Frontal cortex (tissue), 4 donors: ENCODE measurements at places on chromosomes 2 and 18. TPM values are rescaled to one million over a fixed set of nuclear protein-coding genes. Genes with fewer than 3 reads are reported as not detected.

GRCh38 chr2:197626965-197627625, 48.3 kb downstream of the RFTN2 start:
- DNase-seq = no peak

DNA sequence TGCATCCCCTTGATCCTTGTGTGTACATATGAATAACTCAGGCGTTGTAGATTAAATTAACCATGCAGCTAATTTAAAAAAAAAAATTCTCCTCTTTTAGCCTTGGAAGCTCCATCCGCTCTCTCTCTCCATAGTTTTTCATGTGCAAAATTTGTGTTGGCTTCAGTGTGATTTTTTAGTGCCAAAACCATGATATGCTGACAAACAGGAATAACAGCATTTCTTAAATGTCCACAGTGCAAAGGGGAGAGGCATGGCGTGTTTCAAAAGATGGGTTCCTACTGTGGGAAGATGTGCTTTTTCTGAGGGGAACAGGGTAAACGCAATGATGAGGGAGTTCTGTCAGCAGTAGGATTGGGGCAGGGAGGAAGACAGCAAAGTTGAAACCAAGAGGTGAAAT, 247.0 kb downstream of the ICOS start:
- no peak for DNase-seq

GRCh38 chr18:38933322-38933721, 1367.7 kb upstream of the CELF4 start:
- DNase-seq = no peak

GRCh38 chr18:1499265-1499664, 594.6 kb downstream of the ADCYAP1 start:
- no peak for DNase-seq

GRCh38 chr18:22836932-22837331, 96.2 kb upstream of the RBBP8 start:
- DNase-seq = no peak

- DNase-seq = peak; percentile 56
These were observed 675 bp downstream of the FZD5 start for GRCh38 chr2:207768866-207769596.

DNA sequence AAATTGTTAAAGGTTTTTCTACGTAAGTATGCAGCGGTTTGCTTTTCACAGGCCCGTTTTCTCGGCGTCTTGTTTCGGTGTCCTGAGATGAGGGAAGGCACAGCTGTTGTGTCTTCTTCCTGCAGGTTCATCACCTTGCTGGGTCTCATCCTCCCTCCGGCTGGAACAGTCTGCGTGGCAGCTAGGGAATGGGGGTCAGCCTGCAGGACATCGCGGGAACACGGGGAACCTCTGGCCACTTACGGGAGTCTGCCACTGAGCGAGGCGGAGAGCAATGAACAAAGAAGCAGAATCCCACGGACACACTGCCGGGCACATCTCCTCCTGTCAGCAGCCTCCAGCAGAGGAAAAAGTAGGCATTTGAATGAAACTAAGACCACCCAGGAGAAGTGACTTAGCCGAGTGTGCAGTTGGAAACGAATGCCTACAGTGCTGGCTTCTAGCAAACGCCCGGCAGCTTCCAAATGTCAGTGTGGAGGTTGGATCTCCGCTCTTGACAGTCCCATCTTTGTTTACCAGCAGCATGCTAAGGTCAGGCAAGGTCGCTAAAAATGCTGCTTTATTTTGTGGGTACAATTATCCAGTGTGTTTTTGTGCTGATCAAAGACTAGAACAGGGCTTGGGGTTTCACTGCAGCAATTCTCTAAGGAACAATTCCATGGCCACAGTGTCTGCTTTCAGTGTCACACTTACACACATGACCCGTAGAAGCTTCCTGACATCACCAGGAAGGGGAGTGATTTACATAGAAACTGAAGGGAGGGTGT, 109.8 kb upstream of the SEC11C start:
- peak; percentile 32 for DNase-seq

GRCh38 chr2:126881591-126881990, 17.1 kb upstream of the TEX51 start:
- DNase-seq = no peak

GRCh38 chr2:113238871-113239839, 39.6 kb downstream of the PAX8 start:
- DNase-seq = no peak

- DNase-seq = no peak
These were observed 412.1 kb downstream of the TDRD15 start for GRCh38 chr2:21535826-21536225.

DNA sequence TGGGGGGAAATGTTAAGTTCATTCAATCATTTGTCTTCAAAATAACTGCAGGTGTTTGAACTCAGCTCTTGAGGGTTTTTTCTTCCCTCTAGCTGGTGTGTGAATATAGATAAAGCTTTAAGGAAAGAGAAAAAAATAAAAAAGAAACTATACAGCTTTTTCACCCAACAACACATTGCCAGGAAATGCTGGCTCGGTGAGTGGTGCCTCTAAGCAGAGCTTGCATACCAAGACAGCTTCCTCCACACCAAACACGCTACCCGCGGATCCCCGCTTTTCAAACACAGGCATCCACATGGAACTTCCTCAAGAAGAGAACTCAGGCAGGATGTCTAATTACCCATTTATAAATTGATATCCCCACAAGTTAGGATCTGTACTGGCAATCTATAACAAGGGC, 69.8 kb upstream of the TANK start:
- DNase-seq = no peak

DNA sequence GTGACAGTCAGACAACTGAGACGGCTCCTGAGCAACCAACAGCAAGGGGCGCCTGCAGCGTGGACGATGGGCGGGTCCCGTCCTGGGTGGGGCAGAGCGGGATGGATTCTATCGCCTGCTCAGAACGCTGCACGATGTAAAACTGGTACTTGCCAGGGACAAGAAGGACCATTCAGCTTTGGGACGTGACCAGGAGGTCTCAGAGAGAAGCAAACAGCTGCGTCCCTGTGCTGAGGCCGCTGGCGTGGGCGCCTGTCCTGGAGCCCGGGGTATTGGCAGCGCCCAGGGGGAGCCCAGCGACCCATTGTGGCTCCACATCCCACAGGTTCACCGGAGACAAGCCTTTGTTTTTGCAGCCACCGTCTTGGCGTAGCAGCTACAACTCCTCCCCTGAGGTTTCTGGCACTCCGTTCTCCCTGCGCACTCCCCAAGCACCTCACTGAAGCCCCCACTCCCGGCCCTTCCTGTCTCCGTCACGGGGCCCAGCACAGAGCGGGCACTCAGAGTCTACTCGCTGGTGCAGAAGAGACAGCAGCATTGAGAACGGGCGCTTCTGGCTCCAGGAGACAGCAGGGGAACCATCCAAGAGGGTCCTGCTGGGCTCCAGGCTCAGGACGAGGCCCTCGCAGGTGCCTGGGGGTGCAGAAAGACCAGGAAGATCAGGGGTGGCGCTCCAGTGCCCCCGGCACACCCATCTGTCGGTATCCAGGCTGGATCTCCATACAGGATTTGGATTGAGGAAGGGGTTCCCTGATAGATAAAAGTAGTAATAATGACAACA, 22.1 kb upstream of the KCNG2 start:
- DNase-seq = no peak

GRCh38 chr2:137983581-137983980, 19.3 kb downstream of the HNMT start:
- DNase-seq = no peak

DNA sequence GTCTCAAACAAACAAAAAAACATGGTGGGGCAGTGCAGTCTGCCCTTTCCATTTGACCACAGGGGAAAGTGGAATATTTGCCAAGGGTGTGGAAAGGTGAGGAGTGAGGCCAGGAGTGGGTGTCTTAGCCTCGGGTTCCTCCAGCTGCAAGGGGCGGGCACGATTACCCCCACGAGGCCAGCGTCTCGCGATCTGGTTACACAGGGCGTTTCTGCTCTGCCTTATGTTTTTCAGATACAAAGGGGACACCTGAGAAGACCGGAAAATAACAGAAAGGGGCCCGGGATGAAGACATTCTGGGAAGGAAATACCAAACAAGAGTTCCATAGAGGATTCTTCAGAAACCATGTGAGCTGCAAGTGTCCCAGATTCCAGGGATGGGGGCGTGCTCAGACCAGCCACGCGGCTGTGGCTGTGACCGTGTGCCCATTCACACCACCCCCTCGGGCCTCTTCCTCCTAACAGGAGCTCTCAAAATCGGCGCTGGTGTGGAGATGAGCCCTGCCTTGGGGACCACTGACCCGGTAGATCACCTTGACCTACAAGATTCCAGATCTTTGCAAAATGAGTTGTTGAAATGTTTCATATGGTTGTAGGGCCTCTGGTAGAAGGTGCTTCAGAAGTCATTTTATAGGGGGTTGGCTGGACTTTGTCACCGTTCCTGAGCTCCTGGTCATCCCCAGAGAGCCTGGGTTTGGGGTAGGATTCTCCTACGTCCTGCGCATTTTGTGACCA, 34.2 kb downstream of the FAM178B start:
- no peak for DNase-seq

DNA sequence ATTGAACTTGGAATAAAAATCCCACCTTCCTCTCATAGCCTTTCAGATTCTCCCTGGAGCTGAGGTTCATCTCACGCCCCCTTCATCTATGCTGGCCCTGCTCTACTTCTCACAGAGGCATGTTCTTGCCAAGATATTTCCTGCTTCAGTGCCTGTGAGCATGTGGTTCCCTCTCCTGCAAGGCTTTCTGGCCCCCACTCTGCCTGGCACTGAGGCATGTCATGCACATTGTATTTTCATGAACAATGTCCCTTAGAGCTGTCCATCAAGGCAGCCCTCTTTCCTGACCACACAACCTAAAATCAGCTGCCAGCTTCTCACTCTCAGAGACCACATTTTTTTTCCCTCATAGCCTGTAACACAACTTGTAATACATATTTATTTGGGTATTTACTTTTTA, 18.0 kb upstream of the HK2 start:
- no peak for DNase-seq

DNA sequence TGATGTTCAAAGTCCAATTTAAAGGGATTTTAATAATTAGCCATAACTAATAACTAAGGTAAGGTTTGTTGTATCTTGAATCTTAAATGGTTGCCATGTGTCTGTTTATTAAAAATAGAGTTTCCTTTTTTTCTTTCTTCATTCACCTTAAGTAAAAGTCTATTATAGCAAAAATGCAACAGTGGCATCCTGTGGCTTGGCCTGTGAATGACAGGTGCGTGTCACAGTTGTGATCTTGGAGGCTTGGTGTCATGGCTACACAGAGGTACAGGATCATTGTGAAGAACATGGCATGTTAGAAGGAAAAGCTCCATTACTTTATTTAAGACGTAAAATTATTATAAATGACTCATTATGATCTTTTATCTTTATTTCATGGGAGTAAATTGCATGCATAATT, 246.1 kb downstream of the BCL2 start:
- DNase-seq = no peak

DNA sequence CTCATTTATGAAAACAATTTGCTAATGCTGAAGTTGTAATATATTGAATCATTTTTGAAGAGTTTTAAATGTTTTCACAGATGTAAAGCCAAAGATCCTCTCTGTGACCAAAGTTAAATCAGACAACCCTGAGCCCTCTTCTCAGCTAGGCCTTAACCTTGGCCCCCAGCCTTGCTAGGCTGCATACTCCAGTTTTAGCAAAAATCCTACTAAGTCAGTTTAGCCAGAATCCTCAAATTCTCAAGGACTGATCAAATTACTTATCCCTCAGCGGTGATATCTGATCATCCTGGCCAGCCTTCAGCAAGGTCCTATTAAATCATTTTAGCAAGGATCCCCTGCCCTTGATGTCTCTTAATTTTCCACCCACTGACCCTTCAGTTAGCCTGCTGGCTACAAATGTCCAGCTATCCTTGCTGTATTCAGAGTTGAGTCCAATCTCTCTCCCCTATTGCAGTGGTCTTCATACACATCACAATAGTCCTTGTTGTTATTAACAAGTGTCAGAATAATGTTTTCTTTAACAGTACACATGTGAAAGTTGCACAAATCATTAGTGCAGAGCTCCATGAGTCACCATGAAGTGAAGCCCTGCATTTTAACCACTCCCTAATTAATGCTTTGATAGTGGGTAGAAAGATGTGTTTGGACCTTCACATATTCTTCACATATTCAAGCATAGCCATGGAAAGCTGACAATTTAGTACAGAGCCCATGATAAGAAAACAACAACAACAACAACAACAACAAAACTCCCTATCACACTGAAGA, 206.4 kb downstream of the NBAS start:
- DNase-seq = no peak

DNA sequence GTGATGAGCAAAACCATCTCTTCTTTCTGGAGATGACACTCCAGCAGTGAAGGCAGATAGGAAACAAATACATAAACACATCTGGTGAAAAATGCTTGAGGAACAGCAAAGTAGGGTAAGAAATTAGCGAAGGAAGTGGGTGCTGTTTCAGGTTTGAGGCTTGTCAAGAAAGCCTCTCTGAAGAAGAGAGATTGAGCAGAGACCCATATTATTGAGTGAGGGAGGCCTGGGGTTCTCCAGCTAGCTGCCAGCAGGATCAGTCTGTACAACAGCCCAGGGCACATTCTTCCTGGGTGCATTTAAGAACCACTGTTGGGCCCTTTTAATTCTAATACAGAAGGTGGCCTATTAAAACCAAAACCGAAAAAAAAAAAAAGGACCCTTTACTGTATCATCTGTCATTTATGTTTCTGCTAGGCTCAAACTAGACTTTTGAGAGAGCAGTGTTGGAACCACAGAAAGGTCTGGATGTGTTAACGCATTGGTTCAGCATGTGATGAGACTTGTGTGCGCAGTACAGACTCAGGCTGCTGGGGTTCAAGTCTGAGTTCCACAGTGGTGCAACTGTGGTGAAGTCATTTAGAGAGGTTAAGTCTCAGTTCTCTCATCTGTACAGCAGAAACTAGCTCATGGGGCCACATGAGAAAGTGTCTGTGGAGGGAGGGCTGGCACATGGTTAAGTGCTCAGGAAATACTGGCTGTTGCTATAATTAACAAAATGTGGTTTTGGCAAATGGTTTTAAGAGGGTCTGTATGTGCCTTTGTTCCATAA, 28.9 kb downstream of the MGAT5 start:
- DNase-seq = no peak

GRCh38 chr2:1746174-1747064, 2.1 kb upstream of the PXDN start:
- no peak for DNase-seq

GRCh38 chr2:97798416-97798815, 85.0 kb downstream of the ZAP70 start:
- DNase-seq = no peak

- DNase-seq = no peak
These were observed 48.6 kb downstream of the TMEM18 start for GRCh38 chr2:628651-629050.

DNA sequence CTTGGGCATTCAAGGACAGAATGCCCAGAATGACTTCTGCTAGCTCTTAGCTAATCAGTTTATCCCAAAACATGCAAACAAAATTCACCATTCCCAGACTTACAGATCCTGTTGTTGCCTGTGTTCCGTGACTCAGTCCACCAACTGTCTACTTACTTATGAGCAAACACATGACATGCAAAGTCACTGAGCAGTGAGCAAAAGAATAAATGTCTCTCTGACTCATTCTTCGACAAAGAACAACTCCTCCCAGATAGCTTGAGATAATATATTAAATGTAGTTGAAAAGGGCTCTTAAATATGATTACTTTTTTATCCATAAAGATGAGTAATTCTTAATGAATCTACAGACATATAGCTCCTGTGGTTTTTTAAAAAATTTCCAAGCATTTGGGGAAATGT, 9.0 kb upstream of the CREG2 start:
- no peak for DNase-seq

CNRIP1 gene
- total RNA-seq = 73.8 TPM

SLC5A7 gene
- 1.6 TPM for total RNA-seq

MROH2A gene
- not detected for total RNA-seq

KLF7 gene
- total RNA-seq = 52.6 TPM

TBR1 gene
- 73.8 TPM for total RNA-seq

TLX2 gene
- not detected for total RNA-seq

SIX3 gene
- 1.2 TPM for total RNA-seq

ARHGAP25 gene
- total RNA-seq = 1.2 TPM

SLC9A4 gene
- total RNA-seq = under 0.01 TPM

DSG2 gene
- total RNA-seq = 3.3 TPM

MARCO gene
- under 0.01 TPM for total RNA-seq
